ENCODE measurements at places on chromosomes 16 and 17.

GRCh38 chr17:45276031-45276430 lies 14.1 kb upstream of the SPATA32 start:
- no peak for DNase-seq

DNA sequence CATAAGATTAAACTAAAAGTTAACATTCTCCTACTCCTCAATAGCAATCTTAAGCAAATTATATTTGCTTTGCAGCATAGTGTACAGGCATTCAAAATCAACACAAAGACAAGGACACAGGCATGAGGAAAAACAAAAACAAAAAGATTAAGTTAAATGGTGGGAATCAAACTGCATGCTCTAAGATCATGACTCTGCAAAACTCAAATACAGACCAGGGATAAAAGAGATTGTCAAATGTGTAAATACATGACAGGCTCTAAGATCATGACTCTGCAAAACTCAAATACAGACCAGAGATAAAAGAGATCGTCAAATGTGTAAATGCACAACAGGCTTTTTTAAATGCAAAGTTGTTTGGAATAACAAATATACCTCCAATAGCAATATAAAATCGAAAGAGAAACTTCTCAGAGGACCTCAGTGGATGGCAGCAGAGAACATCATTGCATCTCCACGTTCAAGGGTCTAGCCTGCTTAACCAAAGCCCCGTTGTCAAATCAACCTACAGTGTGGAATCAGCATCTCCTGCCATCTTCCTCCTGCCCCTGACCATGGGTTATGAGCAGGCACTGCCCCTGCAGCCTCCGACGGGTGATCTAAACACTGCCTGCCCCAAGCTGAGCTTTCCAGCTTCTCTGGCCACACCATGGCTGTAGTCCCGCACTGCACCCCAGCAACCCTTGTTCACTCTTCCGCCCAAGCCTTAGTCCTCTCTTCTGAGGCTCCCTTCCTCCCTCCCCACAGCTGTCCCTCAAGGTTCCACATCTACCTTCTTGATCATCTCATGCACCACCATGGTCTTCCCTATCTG lies 446.1 kb downstream of the SOX9 start:
- DNase-seq, result no peak

DNA sequence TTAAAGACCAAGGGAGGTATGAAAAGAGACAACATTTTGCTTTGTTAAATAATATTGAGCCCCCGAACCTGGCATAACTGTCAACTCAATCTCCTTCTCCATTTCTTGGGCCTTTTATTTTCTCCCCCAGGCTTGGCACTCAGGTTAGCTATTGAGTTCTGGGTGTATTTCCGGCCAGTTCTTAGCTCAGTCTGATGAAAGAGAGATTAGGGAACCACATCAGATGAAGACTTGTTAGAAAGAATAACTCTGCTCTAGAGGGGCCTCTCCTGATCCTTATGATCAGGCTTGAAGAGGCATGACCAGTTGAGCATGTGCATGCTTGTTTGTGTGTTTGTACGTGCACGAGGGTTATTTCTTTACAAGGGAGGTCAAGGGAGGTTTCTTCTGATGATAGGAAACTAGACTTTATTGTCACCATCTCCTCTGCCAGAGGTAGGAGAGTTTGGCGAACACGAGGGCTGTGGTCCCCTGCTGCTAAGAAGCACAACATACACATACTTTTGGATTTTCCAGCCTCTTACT lies 29.2 kb upstream of the HS3ST2 start:
- no peak for DNase-seq

- DNase-seq, result no peak
Observed at GRCh38 chr17:45277992-45278391, 16.1 kb upstream of the SPATA32 start.

- peak; percentile 70 for DNase-seq
Observed at GRCh38 chr17:32659419-32659842, 172.6 kb downstream of the CDK5R1 start.

- no peak for DNase-seq
Observed at GRCh38 chr16:83315271-83315670, 492.5 kb upstream of the HSBP1 start.

All from PC-3 (cell line).